ENCODE measurements at places on chromosomes 1 and 21.

DNA sequence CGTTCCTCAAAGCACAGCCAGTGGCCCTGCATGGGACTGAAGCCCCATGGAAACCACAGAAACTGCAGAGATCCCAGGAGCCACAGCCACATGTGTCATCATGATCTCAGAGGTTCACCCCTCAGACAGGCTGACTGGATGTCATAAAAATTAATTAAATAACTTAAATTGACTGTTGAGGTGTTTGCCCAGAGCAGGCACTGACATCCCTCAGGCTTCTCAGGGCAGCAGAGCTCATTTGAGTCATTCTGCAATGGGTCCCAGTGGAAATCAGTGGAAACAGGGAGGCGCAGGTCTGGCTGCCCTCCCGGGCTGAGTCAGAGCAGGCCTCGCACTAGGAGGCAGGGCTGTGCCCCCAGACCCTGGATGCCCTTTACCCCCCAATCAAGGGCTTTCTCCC is 135.1 kb downstream of the CDC7 start:
- DNase-seq = peak; percentile 61

- DNase-seq = peak; percentile 62
Measured at GRCh38 chr1:176857632-176858031, 306.9 kb downstream of the ASTN1 start.

DNA sequence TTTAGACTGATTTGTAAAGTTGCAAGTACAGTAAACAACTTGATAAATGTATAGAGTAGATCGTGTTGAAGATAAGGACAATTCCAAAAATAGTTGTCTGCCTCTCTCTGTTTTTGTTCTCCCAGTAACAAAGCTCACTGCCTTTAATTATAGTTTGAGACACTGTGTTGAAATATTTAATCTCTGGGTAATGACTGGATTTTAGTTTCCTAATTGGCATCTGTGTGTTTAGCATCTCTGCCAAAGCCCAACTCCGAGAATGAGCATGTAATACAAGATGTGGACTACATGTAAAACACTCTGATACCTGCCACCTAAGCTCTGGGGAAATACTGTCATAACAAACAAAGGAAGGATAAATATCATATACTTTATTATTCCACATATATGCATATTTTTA is 27.7 kb upstream of the SDE2 start:
- DNase-seq = no peak

GRCh38 chr1:100921110-100921706 is 25.3 kb downstream of the SLC30A7 start:
- peak; percentile 23 for DNase-seq

GRCh38 chr21:24278711-24279110 is 1328.6 kb downstream of the MRPL39 start:
- no peak for DNase-seq
